ENCODE measurements at places on chromosomes 4 and X.

- DNase-seq: no peak
Measured at GRCh38 chrX:19670854-19671620, 155.7 kb upstream of the MAP3K15 start.

GRCh38 chrX:77347572-77347971 lies 99.6 kb upstream of the FGF16 start:
- no peak for DNase-seq

DNA sequence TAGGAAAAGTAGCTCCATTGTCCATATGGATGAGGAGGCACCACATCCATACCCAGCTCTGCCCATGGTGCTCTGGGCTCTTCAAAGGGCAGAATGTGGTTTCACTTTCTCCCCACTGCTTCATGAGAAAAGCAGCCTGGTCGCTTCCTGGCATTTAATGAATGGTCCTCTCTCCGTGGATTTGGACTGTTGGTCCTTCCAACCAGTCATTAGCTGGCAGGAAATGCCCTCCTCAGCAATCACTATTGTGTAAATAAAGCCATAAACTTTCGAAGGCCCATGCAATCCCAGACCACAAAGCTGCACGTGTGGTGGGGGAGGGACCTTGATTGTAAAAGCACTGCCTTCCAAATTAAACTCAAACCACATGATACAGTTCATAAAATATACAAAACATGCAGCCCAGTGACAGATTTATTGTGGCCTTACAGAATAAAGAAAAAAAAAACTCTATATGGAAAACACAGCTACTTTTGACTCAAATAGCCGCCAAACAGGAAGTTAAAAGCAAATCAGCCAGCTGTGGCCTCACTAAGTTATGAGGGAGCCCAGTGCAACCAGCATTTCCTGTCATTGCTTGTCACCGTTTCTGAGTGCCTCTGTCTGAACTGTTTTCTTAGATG lies 8.1 kb downstream of the MBNL3 start:
- no peak for DNase-seq

DNA sequence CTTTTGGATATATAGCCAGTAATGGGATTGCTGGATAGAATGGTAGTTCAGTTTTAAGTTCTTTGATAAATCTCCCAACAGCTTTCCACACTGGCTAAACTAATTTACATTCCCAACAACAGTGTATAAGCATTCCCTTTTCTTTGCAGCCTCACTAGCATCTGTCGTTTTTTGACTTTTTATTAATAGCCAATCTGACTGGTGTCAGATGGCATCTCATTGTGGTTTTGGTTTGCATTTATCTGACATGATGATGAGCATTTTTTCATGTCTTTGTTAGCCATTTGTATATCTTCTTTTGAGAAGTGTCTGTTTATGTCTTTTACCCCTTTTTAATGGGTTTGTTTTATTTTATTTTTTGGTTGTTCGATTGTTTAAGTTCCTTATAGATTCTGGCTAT lies 13.3 kb downstream of the UBQLN2 start:
- no peak for DNase-seq

DNA sequence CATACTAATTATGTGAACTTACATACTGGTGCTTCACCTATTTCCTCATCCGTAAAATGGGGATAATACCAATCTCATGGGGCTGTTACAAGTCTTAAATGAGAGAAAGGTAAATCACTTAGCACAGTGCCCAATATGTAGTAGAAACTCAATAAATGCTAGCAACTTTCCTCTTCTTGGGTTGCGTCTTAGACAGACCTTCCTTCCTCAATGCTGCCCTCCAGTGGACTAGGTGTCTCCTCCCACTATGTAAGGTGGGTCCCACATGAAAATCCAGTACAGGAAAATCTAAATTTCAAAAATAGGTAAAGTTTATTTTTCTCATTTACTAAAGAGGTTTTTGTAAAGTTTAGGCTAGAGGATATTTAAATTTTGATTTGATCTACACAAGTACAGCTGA lies 20.6 kb downstream of the ZDHHC9 start:
- DNase-seq: peak; percentile 10

GRCh38 chrX:50183891-50184290 lies 16.9 kb downstream of the AKAP4 start:
- no peak for DNase-seq

DNA sequence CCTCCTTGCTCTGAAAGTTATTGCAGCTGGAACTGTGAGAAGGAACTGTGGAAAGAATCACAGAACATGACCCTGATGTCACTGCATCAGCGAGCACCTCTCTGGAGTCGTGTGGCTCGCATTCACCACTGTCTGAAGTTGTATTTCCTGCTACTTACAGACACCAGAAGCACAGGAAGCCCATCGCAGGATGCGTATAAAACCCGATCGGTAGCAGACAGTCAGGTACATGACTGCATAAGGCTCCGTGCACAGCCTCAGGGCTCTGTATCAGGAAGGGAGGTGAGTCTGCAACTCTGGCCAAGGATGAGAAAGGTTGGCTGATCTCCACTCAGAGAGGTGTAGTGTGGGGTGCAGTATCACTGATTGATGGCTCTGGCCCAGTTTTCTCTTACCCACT lies 134.4 kb downstream of the EVC2 start:
- no peak for DNase-seq

DNA sequence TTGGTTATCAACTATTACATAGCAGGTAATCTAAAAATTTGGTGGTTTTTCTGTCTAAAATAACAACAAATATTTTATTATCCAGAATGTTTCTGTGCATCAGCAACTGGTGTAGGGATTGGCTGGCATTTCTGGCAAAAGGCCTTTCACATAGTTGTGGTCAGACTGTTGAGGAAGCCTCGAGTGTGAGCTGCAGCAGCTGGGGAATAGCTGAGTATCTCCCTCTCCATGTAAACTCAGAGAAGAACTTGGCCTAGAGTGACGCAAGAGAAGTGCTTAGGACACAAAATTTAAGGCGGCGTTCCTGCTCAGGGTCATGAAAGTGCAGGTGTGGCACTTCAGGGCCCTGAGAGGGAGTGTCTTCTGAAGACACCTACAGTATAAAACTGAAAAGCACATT lies 558.9 kb downstream of the SPOCK3 start:
- DNase-seq: no peak

- no peak for DNase-seq
Measured at GRCh38 chr4:169840554-169840953, 82.8 kb upstream of the HPF1 start.

- DNase-seq: no peak
Measured at GRCh38 chr4:168221301-168221700, 97.3 kb downstream of the DDX60 start.

- no peak for DNase-seq
Measured at GRCh38 chrX:16678689-16679088, 28.7 kb downstream of the S100G start.
